ENCODE measurements at places on chromosomes 16 and 17.

- DNase-seq: no peak
Observed at GRCh38 chr16:75198135-75198600, 8.8 kb downstream of the CTRB2 start.

GRCh38 chr16:74556375-74556922 is 50.5 kb downstream of the GLG1 start:
- DNase-seq: no peak

- DNase-seq: no peak
Observed at GRCh38 chr17:6177941-6178694, 107.9 kb downstream of the WSCD1 start.

DNA sequence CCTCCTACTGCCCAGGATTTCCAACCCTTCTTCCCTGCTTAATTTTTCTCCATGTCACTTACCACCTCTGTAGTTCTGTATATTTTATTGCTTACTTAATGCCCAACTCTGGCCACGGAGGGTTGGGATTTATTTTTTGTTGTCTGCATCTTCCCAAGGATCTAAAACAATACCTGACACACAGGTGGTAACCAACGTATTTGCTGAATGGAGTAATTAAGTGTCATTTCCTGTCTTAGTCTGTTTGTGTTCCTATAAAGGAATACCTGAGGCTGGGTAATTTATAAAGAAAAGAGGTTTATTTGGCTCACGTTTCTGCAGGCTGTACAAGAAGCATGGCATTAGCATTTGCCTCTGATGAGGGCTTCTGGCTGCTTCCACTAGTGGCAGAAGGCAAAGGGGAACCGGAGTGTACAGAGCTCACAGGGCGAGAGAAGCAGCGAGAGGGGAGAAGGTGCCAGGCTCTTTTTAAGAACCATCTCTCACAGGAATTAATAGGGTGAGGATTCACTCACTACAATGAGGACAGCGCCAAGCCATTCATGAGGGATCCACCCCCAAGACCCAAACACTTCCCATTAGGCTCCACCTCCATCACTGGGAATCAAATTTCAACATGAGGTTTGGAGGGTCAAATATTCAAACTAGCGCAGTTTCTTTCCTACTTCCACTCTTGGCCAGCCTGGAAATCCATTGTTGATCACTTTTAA is 44.8 kb downstream of the ERN1 start:
- DNase-seq: no peak

- no peak for DNase-seq
Observed at GRCh38 chr17:68260051-68260762, 12.4 kb downstream of the AMZ2 start.

- no peak for DNase-seq
Observed at GRCh38 chr17:38572669-38573365, 32.9 kb downstream of the SRCIN1 start.

DNA sequence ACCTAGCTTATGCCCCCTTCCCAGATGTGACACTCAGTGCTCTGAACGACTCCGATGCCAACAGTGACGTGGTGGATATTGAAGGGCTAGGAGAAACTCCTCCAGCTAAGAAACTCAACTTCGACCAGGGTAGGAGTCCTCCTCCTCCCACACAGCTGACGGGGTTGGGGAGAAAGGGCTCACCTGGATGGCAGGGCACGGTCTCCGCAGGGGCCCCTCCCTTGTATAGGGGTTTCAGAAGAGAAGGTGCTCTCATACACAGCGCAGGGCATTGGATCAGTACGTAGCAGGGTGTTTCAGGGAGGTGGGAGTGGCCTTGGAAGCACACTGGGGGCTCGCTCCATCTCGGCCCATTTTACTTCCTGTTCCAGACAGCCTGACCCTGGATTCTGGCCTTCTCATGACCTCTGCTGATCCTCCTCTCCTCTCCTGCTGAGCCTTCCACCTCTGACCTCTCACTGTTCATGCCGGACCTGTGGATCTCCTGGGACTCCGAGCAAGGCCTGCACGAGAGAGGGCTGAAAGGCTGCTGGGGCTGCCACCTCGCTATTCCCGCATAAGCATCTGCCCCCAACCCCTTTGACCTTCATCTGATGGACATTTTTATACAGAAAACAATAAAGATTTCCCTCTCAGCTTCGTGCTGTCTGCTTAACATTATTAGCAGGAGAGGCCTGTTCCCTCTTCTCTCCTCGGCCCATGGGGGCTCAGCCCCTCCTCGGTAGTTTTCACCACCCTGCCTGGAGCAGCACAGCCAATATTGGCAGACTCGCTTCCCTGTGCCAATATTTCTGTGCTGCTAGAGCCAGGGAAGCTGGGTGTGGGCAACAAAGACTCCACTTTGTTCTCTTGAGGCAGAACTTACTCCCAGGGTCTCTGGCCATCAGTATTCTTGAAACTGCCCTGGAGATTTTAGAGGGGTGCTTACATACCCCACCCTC is 4.7 kb downstream of the RNASEK start:
- no peak for DNase-seq

DNA sequence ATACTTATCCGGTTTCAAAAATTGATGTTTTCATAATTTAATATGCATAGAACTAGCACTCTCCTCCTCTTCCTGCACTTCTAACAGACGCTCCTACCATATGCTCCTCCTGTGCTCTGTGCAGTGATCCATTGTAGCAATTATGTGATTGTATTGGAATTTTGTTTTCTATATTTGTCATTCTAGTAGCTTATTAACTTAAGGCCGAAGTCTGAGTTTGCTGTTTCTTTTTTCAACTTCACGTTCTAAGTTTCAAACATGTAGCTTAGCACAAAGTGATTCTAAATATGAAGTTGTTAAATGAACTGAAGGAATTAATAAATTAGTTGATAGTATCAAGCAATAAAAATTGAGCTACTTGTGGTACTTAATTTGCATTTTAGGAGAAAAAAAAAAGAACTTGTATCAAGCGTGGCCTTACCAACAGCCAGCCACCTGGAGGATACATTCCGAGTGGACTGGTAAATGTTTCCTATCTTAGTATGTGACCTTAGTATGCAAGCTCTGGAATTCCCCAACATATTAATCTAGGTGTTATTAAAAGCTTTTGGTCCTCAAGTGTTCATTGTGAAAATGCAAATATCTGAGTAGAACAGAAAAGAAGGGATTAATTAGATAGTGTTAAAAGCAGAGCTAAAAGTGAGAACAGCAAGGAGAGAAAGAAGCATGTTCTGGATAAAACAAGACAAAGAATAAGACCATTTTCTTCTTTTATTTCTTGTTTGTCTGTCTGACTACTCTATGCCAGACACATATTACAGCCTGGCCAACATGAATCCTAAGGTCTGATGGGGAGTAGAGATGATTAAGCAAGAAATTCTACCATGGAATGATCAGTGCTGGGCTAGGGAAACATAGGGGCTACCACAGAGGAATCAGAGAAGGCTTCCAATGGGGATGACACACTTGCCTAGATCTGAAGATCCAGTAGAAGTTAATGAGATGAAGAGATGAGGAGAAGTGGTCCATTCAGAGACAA is 290.4 kb upstream of the MON1B start:
- no peak for DNase-seq

DNA sequence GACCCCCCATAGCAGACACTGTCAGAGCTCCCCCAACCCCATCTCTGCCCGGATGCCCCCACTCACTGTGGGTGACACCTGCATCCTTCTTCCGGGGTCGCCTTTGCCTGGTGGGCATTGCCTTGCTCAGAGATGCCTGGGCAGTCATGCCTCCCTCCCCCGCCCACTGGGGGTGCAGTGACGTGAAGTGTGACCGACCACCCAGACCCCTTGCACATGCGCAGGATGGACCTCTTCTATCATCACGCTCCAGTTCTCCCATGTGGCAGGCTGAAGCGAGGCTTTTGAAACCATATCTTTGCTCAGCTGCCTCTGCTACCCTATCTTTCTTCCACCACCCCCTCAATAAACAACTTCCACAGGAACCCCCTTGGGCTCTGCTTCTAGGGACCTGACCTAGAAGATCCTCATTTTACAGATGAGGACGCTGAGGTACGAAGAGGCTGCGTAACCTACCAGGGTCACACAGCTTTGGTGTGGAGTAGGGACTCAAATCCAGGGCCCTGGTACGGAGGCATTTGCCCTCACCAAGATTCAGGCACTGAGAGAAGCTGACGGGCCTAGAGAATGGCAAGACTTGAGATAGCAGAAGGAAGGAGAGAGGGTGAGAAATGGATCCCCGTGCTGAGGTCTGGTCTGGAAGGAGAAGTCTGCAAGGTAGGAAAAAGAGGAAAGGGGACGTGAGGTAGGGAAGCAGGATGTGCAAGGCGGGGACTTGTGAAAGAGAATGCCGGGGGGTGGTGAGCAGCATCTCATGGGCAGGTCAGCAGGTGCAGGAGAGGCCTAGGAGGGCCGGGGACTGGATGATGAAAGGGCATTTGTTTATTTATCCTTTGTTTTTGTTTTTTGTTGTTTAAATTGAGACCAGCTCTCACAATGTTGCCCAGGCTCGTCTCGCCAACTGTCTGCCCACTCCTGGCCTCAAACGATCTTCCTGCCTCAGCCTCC is 14.4 kb downstream of the NLRC5 start:
- DNase-seq: no peak

DNA sequence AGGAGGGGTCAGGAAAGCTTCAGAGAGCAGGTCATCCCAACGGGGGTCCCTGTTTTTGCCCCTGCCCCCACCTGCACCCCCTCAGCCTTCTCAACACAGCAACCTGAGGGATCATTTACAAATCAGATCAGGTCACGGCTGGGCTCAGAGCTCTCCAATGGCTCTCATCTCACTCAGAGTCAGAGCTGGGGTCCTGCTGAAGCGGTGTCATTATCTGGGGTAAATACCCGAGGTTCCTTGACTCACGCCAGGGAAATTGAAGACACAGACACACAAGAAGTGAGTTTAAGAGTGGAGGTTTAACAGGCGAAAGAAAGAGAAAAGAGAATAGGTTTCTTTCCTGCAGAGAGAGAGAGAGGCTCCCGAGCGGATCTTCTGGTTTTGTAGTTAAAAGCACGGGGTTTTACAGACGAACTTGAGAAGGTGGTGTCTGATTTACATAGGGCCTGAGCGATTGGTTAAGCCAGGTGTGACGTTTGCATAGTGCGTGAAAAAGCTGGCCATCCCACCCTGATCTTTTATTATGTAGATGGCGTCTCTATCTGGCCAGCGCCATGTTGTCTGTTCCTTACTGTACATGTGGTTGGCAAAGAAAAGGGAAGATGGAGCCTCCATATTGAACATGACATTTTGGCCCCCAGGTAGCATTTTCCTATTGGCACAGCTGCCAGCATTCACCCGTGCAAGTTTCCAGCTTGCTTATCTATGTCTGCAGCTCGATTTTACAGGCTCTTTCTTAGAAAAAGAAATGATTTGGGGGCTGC is 51.4 kb downstream of the WSB1 start:
- no peak for DNase-seq

DNA sequence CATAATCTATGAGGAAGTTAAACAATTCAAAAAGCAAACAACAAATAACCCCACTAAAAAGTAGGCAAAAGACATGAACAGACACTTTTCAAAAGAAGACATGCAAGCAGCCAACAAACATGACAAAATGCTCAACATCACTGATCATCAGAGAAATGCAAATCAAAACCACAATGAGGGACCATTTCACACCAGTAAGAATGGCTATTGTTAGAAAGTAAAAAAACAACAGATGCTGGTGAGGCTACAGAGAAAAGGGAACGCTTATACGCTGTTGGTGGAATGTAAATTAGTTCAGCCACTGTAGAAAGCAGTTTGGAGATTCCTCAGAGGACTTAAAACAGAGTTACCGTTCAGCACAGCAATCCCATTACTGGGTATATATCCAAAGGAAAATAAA is 24.4 kb downstream of the TNFRSF13B start:
- DNase-seq: no peak

- no peak for DNase-seq
Observed at GRCh38 chr16:88899901-88900661, 33.6 kb upstream of the PABPN1L start.

GRCh38 chr16:23015580-23015979 is 133.7 kb downstream of the USP31 start:
- no peak for DNase-seq
